ENCODE measurements at places on chromosomes 12 and 14. TPM values are rescaled to one million over a fixed set of nuclear protein-coding genes. Genes with fewer than 3 reads are reported as not detected.

The NABP2 gene
- 44.1 TPM for total RNA-seq

The TOMM20L gene
- total RNA-seq = not detected

The DDIT3 gene
- 12.6 TPM for total RNA-seq

The DICER1 gene
- total RNA-seq = 32.9 TPM

The ARHGEF40 gene
- total RNA-seq = 6.2 TPM

The C1R gene
- total RNA-seq = 1.9 TPM

The ERBB3 gene
- total RNA-seq = 0.11 TPM

The TRIM9 gene
- 0.07 TPM for total RNA-seq

The DAO gene
- total RNA-seq = not detected

The LRFN5 gene
- 0.14 TPM for total RNA-seq

The LRRIQ1 gene
- total RNA-seq = 0.28 TPM

The KIF26A gene
- 13.4 TPM for total RNA-seq

The LRRC9 gene
- total RNA-seq = not detected

The CCDC175 gene
- total RNA-seq = not detected
